ENCODE measurements at places on chromosomes 12 and 14.

GRCh38 chr12:104480826-104481440, 24.2 kb downstream of the CHST11 start:
- DNase-seq = no peak

DNA sequence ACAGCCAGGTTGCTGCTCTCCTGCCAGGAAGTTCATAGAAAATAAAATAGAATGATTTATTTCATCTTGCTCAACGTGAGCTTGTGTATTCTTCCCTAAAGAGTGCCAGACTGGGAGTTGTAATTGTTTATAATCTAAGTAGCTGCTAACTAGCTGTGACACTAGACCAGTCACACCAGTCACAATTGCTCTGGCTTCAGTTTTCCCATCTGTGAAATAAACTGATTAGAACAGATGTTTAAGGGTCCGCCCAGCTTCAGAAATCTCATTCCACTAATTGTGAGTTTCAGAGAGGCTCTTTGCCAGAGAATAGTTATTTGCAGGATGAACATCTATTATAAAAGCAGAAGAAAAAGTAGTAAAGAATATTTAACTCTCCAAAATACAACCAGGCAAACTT, 55.6 kb upstream of the ZDHHC17 start:
- DNase-seq = no peak

DNA sequence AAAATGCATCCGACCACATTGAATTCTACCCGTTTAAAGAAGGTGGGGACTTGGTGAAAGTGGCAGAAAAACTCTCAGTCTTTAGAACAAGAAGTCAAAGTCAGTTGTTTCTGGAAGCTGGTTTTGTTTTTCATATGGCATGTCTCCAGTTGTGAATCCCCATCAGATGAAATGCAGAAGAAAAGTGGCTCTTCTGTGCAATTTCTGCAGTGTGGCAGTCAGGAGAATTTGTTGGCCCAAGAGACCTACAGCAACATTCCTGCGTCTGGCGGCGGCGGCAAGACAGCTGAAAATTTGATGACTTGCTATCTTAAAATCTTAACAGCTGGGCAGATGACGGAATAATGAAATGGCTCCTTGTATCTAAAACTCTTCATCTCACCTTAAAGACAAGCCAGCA, 201.5 kb downstream of the FOXN3 start:
- DNase-seq = no peak

DNA sequence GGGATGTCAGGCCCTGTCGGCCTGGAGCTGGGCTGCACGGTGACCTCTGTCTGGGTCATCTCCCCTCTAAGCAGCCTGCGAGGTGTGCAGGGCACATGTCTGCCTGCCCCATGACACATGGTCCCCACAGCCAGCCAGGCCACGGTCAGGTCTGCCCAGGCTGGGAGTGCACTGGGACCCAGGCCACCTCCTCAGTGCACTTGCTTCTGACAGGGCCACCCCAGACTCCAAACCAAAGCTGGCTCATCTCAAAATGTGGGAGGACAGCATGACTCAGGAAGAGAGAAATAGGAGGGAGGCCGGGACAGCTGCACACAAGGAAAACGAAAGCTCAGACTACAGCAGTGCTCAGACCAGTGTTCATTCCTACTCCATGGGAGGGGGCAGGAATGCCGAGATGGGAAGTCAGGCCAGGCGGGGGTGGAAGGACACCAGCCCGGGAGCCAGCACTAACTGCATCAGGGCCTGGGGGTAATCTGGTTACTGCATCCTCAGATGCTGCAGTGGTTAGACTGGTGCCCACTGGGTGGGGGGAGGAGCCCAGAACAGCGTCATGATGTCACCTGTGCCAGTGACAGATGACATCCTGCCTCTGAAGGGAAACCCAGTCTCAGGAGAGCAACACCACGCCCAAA, 4.0 kb downstream of the P2RX2 start:
- DNase-seq = no peak

- DNase-seq = no peak
Measured at GRCh38 chr12:68439368-68440045, 107.3 kb upstream of the MDM1 start.

DNA sequence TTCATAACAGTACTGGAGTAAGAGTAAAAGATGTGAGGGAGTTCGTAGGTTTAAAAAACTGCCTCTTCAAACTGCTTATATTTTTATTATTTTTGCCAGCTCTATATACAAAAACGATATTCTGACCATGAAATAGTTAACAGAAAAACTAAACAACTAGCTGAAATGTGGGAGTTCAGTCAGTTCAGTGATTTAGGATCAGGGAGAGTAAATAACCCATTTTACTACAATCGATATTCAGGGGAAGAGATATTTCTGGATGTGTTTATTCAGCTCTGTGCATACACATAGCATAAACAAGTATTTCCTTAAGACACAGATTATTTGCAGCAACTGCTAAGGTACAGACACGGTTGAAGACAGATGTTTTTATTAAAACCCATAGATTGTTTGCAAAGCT, 470.9 kb downstream of the TMTC2 start:
- DNase-seq = no peak

- no peak for DNase-seq
Measured at GRCh38 chr14:68285421-68286179, 466.0 kb downstream of the RAD51B start.

- no peak for DNase-seq
Measured at GRCh38 chr12:112788205-112788604, 3.3 kb upstream of the RPH3A start.

DNA sequence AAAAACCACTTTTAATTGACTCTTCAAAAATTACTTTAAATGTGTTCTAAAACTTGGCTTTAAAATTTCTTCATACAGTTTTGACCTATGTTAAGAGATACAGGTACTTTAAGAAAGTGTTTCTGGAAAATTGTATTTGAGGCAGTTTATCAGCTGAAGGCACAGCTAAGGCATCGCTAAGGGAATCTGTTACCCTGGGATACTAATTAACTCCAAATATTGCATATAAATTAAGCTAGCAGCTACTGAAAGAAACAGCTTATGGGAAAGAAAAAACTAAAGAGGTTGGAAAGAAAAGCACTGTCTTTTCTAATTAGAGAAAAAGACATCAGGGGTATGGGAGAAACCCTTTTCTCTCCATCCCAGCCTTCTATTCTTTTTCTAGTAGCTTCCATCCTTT, 134.1 kb upstream of the SLC35F4 start:
- no peak for DNase-seq

GRCh38 chr12:109998241-109998903, 858 bp upstream of the ANKRD13A start:
- DNase-seq = no peak

GRCh38 chr12:108356835-108357806, 18.0 kb upstream of the CMKLR1 start:
- DNase-seq = no peak

GRCh38 chr12:63151623-63152320, 771 bp upstream of the AVPR1A start:
- DNase-seq = no peak

DNA sequence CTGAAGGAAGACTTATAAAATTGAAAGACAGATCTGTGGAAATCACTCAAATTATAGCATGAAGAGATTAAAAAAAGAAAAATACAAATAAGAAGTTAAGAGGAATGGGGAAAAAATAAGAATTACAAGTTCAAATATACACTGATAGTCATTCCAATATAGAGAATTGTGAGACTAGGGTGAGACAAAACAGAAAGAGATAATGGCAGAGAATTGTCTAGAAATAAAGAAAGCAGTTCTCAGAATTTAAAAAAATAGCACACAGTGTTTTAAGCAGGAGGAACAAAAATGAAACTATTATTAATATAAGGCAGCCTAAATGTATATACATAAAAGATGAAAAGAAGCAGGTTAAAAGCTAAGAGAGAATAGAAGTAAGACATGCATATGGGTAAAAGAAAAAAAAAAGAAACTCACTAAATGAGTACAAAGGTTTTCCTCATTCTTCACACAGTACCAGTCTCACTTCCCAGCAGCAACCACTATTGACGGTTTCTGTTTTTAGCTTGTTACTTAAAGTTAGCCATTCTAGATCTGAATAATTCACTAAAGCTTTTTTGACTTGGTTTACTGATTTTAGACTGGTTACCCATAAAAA, 31.1 kb downstream of the SLC38A4 start:
- DNase-seq = no peak

GRCh38 chr12:2149091-2149490, 96.3 kb downstream of the CACNA1C start:
- no peak for DNase-seq

DNA sequence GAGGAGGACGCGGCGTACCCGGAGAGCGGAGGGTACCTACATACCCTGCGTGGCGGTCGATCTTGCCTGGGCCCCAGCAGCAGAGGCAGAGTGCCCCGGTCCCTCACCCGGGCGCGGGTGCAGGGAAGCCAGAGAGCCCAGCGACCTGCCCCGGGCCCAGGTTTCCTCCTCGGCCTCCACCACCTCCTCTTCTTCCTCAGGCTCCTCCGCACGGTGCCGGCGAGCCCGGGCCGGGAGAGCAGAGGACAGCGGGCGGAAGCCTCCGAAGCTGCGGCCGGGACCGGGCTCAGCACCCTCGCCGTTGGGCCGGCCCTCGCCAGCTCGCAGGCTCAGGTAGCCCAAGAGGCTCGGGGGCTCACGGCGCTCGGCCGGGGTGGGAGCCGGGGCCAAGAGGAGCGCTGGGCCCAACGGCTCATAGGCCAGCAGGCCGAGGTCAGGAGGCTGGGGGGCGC, 6.6 kb downstream of the ZNF219 start:
- no peak for DNase-seq

- DNase-seq = no peak
Measured at GRCh38 chr14:104928391-104929133, 3.9 kb downstream of the PLD4 start.

GRCh38 chr14:51006781-51007211, 62.5 kb upstream of the PYGL start:
- DNase-seq = no peak

- no peak for DNase-seq
Measured at GRCh38 chr12:103687253-103687652, 100.2 kb downstream of the STAB2 start.

DNA sequence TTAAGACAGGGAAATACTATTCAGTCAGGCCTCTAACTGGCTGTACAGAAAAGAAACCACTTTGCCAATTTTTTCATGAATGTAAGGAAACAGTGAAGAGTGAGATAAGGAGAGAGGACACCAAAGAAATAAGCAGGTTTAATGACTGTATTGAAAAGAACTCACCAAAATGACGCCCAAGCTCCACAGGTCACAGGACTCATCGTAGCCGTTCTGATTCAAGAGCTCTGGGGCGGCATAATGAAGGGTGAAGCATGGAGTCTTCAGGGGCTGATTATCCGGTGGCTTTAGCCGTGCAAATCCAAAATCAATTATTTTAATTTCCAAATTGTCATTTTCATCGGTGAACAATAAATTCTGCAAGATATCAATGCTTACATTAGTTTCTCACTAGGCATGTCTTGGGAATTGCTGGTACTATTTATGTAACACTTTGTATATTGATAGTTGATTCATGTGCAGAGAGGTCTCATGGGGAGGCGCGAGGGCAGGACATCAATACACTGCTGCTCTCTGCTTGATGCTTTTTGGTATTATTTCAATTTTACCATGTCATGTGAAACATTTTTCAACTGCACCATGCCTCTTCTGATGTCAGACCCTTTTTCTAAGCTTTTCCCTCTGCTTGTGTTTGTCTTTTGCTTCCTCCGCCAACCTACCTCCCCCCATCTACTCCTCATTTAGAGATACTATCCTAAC, 74.2 kb upstream of the TTC7B start:
- DNase-seq = no peak

- no peak for DNase-seq
Measured at GRCh38 chr12:9669019-9669326, 540 bp upstream of the CLEC2D start.

GRCh38 chr12:132783917-132784531, 22.4 kb upstream of the ANKLE2 start:
- no peak for DNase-seq

GRCh38 chr12:52921488-52922165, 16.8 kb upstream of the KRT8 start:
- DNase-seq = no peak

GRCh38 chr12:132489078-132489601, 811 bp upstream of the FBRSL1 start:
- DNase-seq = no peak

GRCh38 chr14:71142375-71143038, 235.2 kb downstream of the PCNX1 start:
- no peak for DNase-seq

DNA sequence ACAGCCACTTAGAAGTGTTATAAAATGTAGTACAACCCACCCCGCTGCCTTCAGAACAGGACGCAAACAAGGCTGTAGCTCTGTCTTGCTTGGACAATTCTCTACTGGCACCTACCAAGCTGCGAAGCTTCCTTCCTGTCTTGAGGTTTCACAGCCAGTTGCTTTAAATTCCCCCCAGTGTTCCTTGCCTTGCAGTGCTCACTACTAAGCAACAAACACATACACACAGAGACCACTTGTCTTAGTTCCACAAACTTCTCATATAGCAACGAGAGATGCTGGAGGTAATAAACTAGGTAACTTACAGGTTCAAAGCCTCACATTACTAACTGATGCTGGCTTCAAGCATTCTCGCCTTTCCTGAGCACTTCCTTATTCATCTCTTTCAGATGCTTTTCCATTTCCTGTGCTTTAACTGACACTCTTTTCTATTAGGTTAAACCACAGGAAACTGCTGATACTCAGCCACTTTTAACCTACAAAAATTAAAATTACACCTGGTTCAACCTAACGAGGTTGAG, 91.5 kb upstream of the PTGDR start:
- DNase-seq = no peak

- DNase-seq = peak; percentile 62
Measured at GRCh38 chr14:96038920-96039632, at the start of gene C14orf132. C14orf132 (plus strand) TSS chr14:96039362; CDS start chr14:96039501, 139 bp downstream.

DNA sequence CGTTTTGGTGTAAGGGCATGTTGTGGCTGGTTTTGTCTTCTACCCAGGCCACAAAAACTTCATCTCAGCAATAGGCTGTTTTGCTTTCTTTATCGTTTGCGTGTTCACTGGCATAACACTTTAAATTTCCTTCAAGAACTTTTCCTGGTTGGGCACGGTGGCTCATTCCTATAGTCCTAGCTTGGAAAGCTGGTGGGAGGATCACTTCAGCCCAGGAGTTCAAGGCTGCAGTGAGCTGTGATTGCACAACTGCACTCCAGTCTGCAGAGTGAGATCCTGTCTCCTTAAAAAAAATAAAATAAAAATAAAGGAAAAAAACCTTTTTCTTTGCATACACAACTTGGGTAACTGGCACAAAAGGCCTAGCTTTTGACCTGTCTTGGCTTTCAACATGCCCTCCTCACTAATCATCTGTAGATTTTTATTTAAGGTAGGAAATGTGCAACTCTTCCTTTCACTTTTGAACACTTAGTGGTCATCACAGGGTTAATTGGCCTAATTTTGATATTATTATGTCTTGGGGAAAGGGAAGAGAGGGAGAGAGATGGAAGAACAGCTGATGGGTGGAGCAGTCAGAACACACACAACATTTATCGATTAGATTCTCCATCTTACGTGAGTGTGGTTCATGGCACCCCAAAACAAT, 78.9 kb upstream of the PSMA6 start:
- DNase-seq = no peak
